ENCODE measurements at places on chromosomes 7 and 10. TPM values are rescaled to one million over a fixed set of nuclear protein-coding genes. Genes with fewer than 3 reads are reported as not detected.

Gene SIRT1
- 33.9 TPM for polyA plus RNA-seq

Gene INSYN2A
- 3.6 TPM for polyA plus RNA-seq

Gene FGFBP3
- 3.6 TPM for polyA plus RNA-seq

Gene ADAM22
- 12.7 TPM for polyA plus RNA-seq

Gene NAT16
- 0.08 TPM for polyA plus RNA-seq

Gene TMEM225B
- polyA plus RNA-seq: 1.5 TPM

Gene NPTX2
- 4.6 TPM for polyA plus RNA-seq

Gene STEAP1
- 16.2 TPM for polyA plus RNA-seq

Gene C7orf33
- polyA plus RNA-seq: not detected
